ENCODE measurements at places on chromosomes 6 and 20. TPM values are rescaled to one million over a fixed set of nuclear protein-coding genes. Genes with fewer than 3 reads are reported as not detected.

The BFSP1 gene
- total RNA-seq = 6.9 TPM

DNA sequence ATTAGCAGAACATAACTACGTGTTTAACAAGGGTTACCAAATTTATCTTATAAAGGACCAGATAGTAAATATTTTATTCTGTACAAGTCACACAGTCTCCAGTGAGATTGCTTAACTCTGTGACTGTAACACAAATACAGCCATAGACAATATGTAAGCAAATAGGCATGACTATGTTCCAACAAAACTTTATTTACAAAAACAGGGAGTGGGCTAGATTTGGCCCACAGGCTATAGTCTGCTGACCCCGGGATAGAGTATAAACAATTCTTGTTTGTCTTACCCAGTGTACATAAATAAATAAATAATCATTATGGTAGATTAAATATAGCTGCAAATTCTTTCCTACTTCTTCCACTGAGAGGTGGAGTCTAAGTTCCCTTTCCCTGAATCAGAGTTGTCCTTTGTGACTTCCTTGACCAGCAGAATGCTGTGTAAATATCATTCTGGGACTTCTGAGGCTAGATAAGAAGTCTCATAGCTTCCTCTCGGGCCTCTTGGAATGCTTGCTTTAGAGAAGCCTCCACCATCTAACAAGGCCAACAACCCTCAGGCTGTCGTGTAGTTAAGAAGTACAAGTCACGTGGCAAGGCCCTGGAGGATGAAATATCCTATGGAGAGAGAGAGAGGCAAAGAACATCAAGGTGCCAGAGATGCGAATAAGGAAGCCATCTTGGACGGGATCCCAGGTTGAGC lies 59.1 kb upstream of the TMEM244 start:
- no peaks in the 10 kb centered on the region for H3K27me3 ChIP-seq
- no peak overlapping the region for H3K27ac ChIP-seq
- H3K4me3 ChIP-seq = no peak overlapping the region
- no peaks in the 10 kb centered on the region for H3K36me3 ChIP-seq
- DNase-seq = peak; percentile 10
- no peaks in the 10 kb centered on the region for H3K4me1 ChIP-seq

The HLA-DQA1 gene
- 0.39 TPM for total RNA-seq

The SMIM29 gene
- 35.6 TPM for total RNA-seq

The PHACTR1 gene
- 0.05 TPM for total RNA-seq

- H3K4me1 ChIP-seq = no peaks in the 10 kb centered on the region
- DNase-seq = no peak
- no peaks in the 10 kb centered on the region for H3K36me3 ChIP-seq
- H3K27ac ChIP-seq = no peak overlapping the region
- no peak overlapping the region for H3K4me3 ChIP-seq
Observed at GRCh38 chr6:1619673-1620503, 10.2 kb downstream of the FOXC1 start.

Data from Panc1 (cell line).